ENCODE measurements at places on chromosomes 4 and X. TPM values are rescaled to one million over a fixed set of nuclear protein-coding genes. Genes with fewer than 3 reads are reported as not detected.

- no peak for DNase-seq
Measured at GRCh38 chr4:170849969-170850368, 760.2 kb upstream of the AADAT start.

DNA sequence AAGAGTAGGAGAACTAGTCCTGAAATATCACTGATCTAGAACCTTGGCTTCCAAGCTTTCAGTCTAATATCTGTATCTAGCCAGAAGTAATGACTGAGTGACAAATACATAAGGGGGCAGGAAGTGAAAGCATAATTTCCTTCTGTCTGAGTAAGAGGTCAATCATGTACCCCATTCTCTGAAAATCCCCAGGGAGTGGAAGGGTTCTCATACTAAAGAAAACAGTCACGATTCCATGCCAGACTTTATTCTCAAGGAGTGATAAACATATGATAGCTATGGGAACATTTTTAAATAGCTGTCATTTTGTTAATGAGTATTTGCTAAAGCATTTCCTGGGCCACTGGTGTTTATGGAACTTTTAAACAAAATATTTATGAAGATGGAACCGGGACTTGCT, 308.5 kb downstream of the ARHGAP24 start:
- no peak for DNase-seq

- no peak for DNase-seq
Measured at GRCh38 chr4:137609718-137610430, 77.6 kb upstream of the PCDH18 start.

DNA sequence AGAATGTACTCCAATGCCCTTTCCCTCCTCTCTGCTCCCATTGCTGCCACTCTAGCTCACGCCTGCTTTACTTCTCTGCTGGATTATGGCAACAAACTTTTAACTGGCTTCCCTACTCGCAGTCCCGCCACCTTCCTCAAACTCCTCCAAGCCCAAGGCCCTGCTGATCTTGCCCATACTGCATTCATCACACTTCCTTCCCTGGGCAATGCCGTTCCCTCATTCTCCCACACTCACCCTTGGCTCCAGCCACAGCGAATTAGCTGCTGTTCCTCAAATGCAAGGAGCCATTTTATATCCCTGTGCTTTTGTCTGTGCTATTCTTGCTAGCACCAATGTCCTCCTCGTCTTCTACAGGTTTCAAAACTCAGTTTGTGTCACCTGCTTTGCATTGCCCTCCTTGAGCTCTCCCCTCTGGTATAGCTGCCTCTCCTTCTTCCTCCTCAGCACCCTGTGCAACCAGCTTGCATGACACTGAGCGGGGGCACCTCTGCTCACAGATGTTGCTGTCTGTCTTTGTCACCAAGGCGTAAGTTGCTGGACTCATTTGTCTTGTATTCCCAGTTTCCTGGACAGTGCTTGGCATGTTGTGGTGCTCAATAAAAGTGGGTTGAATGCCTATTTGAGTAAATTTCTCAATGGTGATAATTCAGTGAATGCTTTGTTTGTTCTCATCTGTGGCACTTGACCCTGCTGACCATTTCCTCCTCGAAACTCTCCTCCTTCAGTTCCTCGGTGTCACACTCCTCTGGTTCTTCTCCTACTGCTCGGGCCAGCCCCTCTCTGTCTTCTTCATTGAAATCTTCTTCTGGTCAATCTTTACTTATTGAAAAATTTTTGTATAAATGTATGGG, 22.4 kb upstream of the MGST2 start:
- DNase-seq = no peak

DNA sequence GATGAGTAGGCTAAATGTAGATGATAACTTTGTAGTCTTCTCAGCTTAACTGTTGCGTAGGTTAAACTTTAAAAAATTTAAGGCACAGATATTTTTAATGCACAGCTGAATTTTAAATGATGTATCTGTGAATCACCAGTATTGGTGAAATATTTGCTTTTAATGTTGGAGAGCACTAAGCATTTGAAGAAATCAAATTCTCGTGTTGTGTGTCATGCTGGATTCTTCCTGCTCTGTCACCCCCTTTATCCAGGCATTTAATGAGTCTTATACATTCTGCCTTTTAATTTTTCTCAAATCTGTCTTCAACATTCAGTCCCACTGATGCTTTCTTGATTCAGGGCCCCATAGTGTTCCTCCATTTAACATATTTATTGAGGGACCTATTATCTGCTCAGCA, 76.7 kb downstream of the SLC4A4 start:
- DNase-seq = no peak

- no peak for DNase-seq
Measured at GRCh38 chr4:17667653-17668201, 53.3 kb downstream of the MED28 start.

DNA sequence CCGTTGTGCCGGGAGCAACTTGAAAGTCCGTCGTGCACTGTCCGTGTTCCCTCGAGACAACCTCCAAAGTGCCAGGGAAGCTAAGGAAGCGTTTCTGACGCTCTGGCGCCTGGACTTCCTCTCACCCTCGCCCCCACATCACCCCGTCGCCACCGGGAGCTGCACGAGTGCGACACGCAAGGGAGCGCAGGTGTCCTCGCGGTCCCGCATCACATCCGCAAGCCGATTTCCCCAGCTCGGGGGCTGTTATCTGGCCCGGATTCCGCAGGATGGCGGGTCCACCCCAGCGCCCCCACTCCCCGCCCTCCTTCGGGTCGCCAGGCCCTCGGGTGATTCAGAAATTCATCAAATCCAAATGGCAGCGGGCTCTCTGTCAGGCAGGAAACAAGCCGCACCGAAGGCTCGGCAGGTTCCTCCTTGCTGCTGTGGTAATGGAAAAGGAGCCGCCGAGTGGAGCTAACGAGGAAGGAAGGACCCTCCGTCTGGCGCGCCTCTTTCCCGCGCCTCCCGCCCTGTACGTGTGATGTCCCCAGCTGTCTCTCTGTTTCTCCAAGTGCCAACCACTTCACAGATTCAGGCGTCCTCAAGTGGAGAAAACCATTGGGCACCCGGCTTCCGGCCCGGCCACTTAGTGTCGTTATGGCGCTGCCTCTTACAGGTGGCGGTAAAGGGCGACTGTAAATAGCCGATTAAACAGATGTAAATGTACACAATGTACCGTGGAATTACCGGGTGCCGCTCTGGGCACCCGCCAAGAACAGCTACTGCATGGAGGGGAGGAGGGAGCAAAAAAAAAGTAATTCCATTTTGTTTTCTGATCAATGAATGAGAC, 921 bp upstream of the SETD7 start:
- peak; percentile 46 for DNase-seq

DNA sequence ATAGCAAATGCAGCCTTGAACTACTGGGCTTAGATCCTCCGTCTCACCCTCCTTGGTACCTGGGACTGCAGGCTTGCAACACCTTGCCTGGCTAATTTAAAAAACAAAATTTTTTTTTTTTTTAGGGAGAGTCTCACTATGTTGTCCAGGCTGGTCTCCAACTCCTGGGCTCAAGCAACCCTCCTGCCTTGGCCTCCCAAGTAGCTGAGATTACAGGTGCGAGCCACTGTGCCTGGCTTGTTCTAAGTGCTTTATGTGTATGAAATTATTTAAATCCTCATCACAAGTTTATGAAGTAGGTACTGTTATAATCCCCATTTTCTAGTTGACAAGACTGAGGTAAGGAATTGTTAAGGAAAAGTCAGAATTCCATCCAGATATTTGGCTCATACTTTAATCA, 43.0 kb downstream of the CLCN3 start:
- no peak for DNase-seq

GRCh38 chr4:48153791-48154550, 19.9 kb upstream of the TXK start:
- DNase-seq = no peak

GRCh38 chrX:11504234-11504633, 161.5 kb downstream of the ARHGAP6 start:
- DNase-seq = no peak

DNA sequence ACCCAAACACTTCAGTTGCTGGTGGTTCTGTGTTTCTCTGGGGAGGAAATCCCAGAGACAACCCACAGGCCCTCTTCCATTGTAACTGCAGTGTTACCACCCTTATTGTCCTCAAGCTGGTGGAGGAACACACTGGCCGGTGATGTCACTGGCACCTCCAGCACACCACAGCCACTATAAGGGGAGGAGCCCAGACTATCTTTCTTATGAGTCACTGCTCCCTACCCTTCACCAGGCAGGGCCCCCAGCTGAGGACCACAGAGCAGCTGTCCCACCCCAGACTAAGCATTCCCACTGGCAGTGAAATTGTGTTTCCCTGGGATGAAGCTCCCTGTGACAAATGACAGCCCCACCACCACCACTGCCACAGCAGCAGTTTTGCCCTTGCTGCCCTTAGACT, 171.8 kb upstream of the FGF16 start:
- DNase-seq = no peak

- DNase-seq = no peak
Measured at GRCh38 chr4:152206185-152206584, 329.7 kb downstream of the FBXW7 start.

GRCh38 chr4:40427128-40427527, 92.0 kb downstream of the CHRNA9 start:
- no peak for DNase-seq

- no peak for DNase-seq
Measured at GRCh38 chr4:8913858-8914460, 42.3 kb upstream of the HMX1 start.

Gene PDZD11
- 13.4 TPM for total RNA-seq

Gene RASL11B
- total RNA-seq = not detected

Gene RIBC1
- 1.6 TPM for total RNA-seq

Gene NEXMIF
- 0.70 TPM for total RNA-seq

Gene ANXA3
- total RNA-seq = 5.1 TPM

Gene OGT
- 423 TPM for total RNA-seq

Measured in T-helper 17 cell (primary cell).